ENCODE measurements at places on chromosomes 2 and 18. TPM values are rescaled to one million over a fixed set of nuclear protein-coding genes. Genes with fewer than 3 reads are reported as not detected.

Gene PDCL3
- 12.3 TPM for polyA plus RNA-seq

Gene SERPINB2
- 0.02 TPM for polyA plus RNA-seq

Gene MROH2A
- polyA plus RNA-seq = 0.09 TPM

Gene SELENOI
- 10.3 TPM for polyA plus RNA-seq

Gene FAM228A
- 0.19 TPM for polyA plus RNA-seq

Gene TRIM43
- polyA plus RNA-seq = not detected

Gene CCDC141
- polyA plus RNA-seq = 0.05 TPM

Gene UGT1A3
- 7.0 TPM for polyA plus RNA-seq

Gene NYAP2
- not detected for polyA plus RNA-seq

Gene TDRD15
- polyA plus RNA-seq = 0.09 TPM

Gene TFCP2L1
- 0.06 TPM for polyA plus RNA-seq

Gene RBM43
- polyA plus RNA-seq = 1.8 TPM

Gene GCG
- not detected for polyA plus RNA-seq

Gene CNRIP1
- polyA plus RNA-seq = 3.3 TPM

Gene EGR4
- not detected for polyA plus RNA-seq

Gene UGT1A7
- 0.02 TPM for polyA plus RNA-seq

Gene IL1R1
- polyA plus RNA-seq = 14.0 TPM

Gene CCDC74B
- polyA plus RNA-seq = not detected

Gene NMS
- polyA plus RNA-seq = not detected

Gene FEV
- not detected for polyA plus RNA-seq

Gene NTSR2
- polyA plus RNA-seq = not detected

Gene ATOH8
- 20.4 TPM for polyA plus RNA-seq

Gene MZT2B
- polyA plus RNA-seq = 142 TPM

Gene GRHL1
- 6.0 TPM for polyA plus RNA-seq

Gene THADA
- 12.0 TPM for polyA plus RNA-seq

Gene C2orf80
- not detected for polyA plus RNA-seq

Gene ABCG8
- polyA plus RNA-seq = 28.1 TPM

Gene GLB1L
- polyA plus RNA-seq = 2.3 TPM

Gene KCNG2
- polyA plus RNA-seq = 0.03 TPM

Gene MDH1B
- polyA plus RNA-seq = 0.18 TPM

Gene CFAP221
- polyA plus RNA-seq = 1.1 TPM

Gene HOXD12
- not detected for polyA plus RNA-seq

Gene IL36A
- polyA plus RNA-seq = not detected

Gene NEUROD1
- not detected for polyA plus RNA-seq

Gene ALPP
- not detected for polyA plus RNA-seq

Gene MAB21L4
- 1.6 TPM for polyA plus RNA-seq

Gene CHRNA1
- not detected for polyA plus RNA-seq

Gene MDH1
- polyA plus RNA-seq = 138 TPM

Gene CIB4
- polyA plus RNA-seq = not detected

Gene MEMO1
- 32.9 TPM for polyA plus RNA-seq

Gene DUSP2
- polyA plus RNA-seq = 1.7 TPM

Gene EIF2AK2
- 4.4 TPM for polyA plus RNA-seq

Gene SLC8A1
- polyA plus RNA-seq = 1.2 TPM

Gene IL1R2
- polyA plus RNA-seq = 10.1 TPM

Gene BOLA3
- polyA plus RNA-seq = 29.0 TPM

Gene SLC9A4
- polyA plus RNA-seq = not detected

Gene CPLX4
- polyA plus RNA-seq = not detected
